Naive thymus-derived CD8-positive, alpha-beta T cell (primary cell): ENCODE measurements at places on chromosomes 16 and 17.
A peak's percentile ranks its signal among the peaks of the same experiment; 100 is the strongest.

DNA sequence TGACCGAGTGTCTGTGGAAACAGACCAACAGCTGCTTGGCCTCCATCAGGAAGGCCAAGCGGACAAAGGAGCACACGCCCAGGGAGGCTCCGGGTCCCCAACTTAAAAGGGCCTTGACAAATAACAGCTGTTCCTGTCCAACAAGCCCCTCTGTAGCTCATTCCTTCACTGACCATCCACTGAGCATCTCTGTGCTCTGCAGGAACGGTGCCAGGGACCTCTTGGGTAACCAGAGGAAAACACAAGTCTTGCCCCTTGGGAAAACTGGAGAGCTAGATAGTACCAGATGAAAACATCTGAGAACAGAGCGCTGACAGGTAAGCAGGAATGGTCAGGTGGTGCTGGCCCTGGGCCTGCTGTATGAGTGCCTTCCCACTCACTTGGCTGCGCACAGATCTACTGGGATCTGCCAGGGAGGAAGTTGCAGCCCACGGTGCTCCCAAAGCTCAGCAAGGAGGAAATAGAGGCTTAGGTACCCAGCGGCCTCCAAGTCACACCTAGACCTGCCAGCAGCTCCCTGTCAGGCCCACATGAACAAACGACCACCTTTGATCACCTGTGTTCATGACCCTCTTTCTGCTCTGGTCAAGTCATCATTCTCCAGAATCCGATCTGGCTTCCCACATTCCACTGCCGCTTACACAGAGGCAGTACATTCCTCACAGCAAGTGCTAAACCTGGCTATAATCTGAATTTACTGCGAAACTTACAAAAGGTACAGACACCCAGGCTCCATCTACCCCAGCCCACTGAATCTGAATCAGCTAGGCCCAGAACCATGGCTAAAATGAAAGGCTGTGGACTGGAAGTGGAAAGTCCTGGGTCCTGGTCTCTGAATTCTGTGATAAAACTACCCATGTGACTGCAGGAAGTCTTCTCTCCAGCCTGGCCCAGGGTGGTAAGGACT, 12.5 kb downstream of the DCAKD start:
- no peaks in the 10 kb centered on the region for H3K36me3 ChIP-seq
- no peak for DNase-seq
- peak overlapping the region; percentile 8 for H3K4me3 ChIP-seq
- no peaks in the 10 kb centered on the region for H3K27me3 ChIP-seq
- no peak overlapping the region for H3K27ac ChIP-seq

- DNase-seq: no peak
- no peaks in the 10 kb centered on the region for H3K27me3 ChIP-seq
- H3K4me1 ChIP-seq: peaks cover 2% of the 10 kb centered on the region
- H3K27ac ChIP-seq: no peak overlapping the region
Observed at GRCh38 chr17:43456661-43457361, 27.0 kb upstream of the DHX8 start.

DNA sequence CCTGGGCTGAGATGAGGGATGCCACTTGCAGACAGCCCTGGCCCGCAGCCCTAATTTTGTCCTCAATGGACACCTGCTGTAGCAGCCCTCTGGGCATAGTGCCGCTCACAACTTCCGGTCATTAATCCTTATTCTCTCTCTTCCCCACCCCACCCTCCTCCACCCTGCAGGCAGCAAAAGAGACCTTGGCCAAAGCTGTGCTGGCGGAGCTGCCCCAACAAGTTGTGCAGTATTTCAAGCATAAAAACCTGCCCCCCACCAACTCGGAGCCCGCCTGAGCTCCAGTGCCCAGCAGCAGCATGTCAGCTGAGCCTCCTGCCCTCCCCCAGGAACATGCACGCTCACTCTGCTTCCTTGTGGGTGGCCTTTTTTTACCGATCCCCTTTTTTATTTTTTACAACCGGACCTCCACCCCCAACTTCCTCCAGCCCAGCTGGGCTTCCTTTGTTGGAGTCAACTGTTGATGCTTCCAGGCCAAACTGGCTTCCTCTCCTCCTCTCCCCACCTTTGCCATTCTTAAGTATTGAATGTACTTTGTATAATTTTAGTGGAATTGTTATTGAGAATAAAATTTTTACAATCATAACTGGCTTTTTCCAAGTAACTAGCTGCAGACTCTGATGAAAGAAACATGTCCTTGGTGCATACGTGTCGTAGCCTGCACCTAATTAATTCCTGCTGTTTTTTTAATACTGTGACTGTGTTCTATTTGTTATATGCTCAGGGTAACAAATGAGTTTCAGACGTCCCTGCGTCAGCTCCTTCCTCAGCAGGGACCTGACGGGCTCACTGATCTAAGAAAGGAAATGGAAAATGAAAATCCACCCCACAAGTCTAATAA, 38.2 kb downstream of the PSME3IP1 start:
- no peak overlapping the region for H3K4me3 ChIP-seq
- no peak overlapping the region for H3K27ac ChIP-seq
- DNase-seq: no peak
- H3K4me1 ChIP-seq: peaks cover 38% of the 10 kb centered on the region
- H3K27me3 ChIP-seq: no peaks in the 10 kb centered on the region

GRCh38 chr17:78376161-78376560, 2.3 kb upstream of the PGS1 start:
- peaks cover 26% of the 10 kb centered on the region for H3K4me1 ChIP-seq
- no peak overlapping the region for H3K4me3 ChIP-seq
- peak overlapping the region; percentile 1 for H3K27ac ChIP-seq
- no peaks in the 10 kb centered on the region for H3K27me3 ChIP-seq
- no peaks in the 10 kb centered on the region for H3K36me3 ChIP-seq

GRCh38 chr16:2835638-2836493, 5.8 kb downstream of the ZG16B start:
- peaks cover 27% of the 10 kb centered on the region for H3K4me1 ChIP-seq
- DNase-seq: no peak
- H3K4me3 ChIP-seq: no peak overlapping the region
- H3K27me3 ChIP-seq: peaks cover 5% of the 10 kb centered on the region

DNA sequence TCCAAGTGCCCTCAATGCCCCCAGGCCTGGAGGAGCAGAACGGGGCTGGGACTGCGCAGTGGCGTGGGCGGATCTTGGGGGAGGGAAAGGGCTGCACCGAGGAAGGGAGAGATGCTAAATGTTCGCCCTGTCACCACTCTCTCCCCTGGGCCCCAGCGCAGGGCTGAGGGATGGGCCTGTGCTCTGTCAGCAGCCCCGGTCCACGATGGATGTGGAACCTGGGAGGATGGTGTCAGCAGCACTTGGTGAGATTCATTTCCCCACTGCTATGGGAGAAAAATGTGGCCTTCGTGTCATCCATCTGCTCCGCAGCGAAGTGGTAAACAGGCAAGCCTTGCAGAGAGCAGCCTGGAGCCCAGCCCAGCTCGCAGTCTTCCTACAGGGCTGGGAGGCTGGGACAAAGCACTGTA, 72.0 kb downstream of the TMEM132E start:
- H3K4me1 ChIP-seq: no peaks in the 10 kb centered on the region
- no peak for DNase-seq
- no peak overlapping the region for H3K27ac ChIP-seq
